Stimulated activated CD4-positive, alpha-beta T cell treated with anti-CD3 and anti-CD28 coated beads, Interleukin-4, amount 100 ng/mL, for 48 hours (primary cell): ENCODE measurements at places on chromosomes 5 and 9.

DNA sequence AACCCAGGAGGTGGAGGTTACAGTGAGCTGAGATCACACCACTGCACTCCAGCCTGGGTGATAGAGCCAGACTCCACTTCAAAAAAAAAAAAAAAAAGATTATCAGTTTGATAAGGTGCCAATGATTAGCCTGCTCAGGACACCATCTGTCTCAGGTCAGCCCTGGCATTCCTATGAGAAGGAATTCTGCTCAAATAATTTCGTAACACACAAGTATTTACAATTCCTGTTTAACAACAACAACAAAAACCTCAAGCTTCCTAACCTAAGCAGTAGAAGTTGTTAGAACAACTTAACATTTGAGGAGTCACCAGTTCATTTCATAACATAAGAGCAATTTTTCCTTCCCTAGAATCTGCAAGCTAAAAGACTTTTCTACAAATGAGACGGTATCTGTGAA, 85.0 kb downstream of the LHFPL2 start:
- DNase-seq = no peak

DNA sequence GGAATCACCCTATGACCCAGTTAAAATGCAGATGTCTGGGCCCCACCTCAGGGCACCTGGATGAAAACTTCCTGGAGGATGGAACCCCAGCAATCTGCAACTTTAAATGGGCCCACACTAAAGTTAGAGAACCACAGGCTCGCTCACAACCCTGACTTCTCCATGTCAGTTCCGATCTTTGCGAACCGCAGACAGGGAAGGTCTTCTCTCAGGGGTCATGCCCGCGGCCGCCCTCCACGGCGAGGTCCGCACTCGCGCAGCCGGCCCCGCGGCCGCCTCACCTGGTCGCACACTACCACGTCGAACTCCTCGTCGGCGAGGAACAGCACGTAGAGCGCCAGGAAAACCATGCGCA, 499 bp downstream of the ALG2 start:
- DNase-seq = no peak

GRCh38 chr5:33641744-33642505, 201.2 kb downstream of the TARS1 start:
- DNase-seq = no peak

DNA sequence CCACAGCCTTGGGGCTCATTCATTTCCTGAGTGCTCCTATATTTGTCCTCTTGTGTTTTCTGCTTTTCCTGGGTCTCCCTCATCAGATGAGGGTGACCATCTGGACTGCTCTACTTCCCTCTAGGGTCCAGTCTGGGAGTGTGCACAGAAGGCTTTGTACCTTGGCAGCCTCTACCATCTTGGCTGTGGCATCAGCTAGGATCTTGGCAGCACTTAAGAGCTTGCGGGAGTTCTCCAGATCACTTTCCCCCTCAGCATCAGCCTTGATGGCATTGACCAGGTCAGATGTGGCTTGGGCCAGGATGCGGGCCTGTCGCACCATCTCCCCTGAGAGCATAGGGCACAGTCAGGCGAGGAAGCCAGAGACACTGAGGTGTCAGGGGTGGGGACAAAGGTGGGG, 15.8 kb downstream of the TLN1 start:
- DNase-seq = no peak

GRCh38 chr5:154368041-154368800, 77.6 kb upstream of the SAP30L start:
- DNase-seq = no peak

DNA sequence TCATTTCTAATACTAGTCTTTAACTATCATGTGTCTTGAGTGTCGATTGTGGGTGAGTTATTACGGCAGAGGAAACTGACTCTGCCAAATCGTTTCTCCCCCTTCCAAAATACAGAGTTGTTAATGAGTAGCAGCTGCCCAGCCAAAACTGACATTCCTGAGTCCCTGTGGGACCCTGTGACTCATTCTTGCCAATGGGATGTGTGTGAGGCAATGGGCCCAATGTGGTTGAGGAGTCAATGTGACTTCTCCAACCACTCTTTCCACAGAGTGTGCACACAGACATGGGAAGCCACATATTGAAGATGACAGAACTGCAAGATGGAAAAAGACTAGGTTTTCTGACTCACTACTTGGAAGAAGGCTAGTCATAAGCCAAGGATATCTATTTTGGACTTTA, 434.7 kb downstream of the DTWD2 start:
- DNase-seq = no peak
